ENCODE measurements at places on chromosomes 2 and 18.
A peak's percentile ranks its signal among the peaks of the same experiment; 100 is the strongest.

DNA sequence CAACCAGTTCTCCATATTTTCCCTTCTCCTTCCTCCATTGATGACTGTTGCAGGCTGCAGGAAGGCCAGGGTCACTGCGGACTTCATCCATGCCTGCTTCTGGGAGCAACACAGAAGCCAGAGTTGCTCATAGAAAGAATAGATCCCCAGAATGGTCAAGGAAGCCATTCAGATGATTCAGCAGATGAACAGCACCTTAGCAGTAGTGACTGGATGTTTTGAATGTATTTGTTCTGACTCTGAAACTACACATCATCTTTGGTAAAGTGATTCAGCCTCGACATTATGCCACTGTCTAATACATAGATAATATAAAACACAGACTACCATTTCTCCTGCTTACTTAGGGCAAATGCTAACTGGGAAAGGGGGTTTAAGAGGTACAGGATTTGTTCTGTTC lies 411.6 kb downstream of the RND3 start:
- DNase-seq, result no peak

DNA sequence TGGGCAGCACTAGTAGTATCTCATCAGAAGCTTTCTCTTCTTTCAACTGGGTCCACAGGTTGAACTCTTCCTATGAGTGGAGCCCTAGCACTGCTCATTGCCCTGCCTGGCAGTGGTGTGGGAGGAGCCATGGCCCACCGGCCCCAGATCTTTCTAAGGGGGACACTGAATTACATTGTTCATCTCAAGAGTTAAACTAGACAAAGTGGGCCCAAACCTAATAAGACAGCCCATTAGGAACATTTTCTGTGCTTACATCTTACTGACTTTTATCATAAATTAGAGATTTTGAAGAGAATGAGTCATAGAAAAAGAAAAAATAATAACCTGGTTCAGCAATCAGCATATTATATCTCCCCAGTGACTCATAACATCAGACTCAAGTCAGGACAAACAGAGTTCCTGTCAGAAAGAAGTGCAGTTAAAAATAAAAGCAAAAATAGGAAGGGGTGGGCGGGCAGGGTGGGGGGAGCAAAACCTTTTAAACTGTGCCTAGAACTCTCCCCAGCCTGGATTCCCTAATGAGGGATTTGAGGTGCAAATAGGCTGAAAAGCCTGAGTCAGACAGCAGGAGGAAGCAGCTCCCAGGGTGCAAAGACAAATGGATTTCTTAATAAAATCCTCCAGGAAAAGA lies 161.6 kb upstream of the TRIB2 start:
- no peak for DNase-seq

- no peak for DNase-seq
Measured at GRCh38 chr18:7953095-7953958, 386.2 kb downstream of the PTPRM start.

DNA sequence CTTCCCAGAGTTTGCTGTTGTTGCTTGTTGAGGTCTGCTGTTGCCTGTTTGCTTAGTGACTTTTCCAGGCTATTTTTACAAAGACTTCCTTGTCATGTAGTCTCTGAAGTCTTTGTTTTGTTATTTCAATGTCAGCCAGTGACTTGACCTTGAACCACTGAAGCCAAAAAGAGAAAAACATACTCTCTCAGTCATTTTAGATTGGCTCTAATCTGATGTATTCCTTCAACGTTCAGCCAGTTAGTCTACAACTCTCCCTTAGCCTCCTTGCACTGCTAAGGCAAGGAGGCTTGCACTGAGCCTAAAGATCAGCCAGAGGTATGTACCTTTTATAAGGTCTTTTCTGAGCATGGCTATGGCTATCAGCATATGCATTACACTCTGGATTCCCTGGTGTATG lies 27.9 kb downstream of the KIAA1328 start:
- DNase-seq, result no peak

- no peak for DNase-seq
Measured at GRCh38 chr2:101805152-101806088, 107.9 kb downstream of the MAP4K4 start.

DNA sequence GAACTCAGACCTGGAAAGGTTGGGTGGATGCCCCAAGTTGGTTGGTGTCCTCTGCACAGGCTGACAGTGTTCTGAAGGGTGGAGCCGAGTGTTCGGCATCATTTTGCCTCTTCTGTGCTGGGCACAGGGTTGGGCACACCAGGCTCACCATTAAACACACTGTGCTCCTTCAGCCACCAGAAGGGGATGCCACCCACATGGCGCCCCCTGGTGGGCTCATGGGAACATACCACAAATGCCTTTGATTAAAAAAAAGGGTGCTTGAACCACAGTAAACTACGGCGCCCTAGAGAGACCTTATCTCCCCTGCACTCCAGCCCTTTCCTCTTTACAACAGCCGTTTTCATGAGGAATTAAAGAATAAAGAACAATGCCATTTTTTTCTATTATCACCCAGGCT lies 89.4 kb downstream of the CELF4 start:
- DNase-seq, result peak; percentile 34

DNA sequence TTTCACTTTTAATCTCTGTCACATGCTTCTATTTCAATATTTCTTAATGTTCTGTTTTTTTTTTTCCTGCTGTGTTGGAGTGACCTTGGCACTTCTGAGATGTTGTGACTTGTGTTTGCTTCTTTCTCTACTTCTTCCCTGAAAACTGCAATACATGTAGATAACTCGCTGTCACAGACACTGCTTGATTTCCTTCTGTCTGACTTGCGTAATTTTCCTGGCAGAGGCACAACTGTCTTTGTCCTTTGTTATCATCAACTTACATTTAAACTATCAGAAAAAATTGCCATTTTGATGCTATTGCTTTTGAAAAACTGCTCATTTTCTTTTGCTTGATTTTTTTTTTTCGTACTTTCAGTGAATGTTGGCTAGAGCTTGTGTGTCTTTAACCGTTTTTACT lies 69.0 kb downstream of the BABAM2 start:
- no peak for DNase-seq

DNA sequence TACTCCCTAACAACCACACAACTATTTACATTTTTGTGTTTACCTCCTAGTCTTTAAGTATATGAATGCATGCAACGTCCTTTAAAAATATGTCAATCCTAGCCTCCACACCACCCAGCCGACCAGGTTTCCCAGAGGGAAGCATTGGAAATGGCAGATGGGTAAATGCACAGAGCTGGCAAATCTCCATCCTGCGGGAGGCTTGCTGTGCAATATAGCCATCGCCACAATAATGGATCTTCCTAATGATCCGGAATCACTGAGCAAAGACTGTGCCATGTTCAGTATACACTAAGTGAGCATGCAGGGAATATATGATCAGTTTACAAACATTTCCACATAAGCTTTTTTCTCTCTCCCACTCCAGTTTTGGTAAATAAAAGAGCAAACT lies 131.8 kb downstream of the NEDD4L start:
- peak; percentile 51 for DNase-seq

DNA sequence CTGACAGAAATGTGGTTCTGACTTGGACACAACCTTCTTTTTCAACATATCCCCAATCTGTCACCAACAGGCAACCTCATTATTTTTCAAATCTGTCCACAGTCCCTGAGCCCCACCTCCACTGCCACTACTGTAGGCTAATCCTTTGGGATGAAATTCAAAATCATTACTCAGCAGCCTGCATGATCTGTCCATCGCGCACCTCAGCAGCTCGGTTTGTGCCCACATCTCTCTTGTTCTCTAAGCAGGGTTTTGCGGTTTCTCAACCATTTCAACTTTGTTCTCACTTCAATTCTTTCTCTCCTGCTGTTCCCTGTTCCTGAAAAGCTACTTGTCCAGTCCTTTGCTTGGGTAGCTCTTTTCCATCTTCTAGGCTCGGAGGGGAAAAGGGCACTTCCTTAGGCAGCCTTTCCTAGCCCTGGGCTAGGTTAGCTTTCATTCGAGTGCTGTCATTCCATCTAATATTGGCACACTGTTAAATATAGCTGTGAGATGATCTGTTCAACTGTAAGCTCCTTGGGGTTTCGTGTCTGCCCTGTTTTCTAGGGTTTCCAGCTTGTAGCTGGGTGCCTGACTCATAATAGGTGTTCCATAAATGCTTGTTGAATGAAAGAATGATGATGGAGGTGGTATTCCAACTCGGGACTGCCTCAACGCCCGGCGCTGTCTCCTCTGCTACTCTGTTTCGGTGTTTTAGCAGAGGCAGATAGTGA lies 653 bp upstream of the ANKAR start:
- no peak for DNase-seq

DNA sequence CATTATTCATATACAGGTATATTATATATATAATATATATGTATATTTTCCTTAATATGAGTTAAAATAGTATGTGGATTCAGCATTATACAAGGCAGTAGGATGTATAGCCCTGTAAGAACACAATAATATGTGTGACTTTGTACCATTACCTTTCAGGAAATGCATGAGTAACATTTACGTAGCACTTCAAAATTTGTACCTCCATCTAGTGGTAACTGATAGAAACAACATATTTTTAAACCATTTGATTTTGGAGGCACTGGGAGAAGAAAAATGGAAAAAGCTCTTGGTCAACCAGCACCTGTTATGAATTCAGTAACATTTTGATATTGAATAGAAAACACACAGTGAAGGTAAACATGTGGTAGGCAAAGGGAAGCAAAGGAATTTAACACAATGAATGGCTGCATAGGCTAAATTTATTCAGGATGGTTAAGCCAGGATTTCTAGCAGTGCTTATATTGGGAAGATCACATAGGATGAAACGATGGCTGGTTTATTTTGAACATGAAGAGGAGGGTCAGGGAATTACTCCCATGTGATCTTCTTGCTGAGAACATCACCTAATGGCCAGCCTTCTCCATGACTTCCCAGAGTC lies 565.5 kb downstream of the CCDC85A start:
- DNase-seq, result peak; percentile 65

DNA sequence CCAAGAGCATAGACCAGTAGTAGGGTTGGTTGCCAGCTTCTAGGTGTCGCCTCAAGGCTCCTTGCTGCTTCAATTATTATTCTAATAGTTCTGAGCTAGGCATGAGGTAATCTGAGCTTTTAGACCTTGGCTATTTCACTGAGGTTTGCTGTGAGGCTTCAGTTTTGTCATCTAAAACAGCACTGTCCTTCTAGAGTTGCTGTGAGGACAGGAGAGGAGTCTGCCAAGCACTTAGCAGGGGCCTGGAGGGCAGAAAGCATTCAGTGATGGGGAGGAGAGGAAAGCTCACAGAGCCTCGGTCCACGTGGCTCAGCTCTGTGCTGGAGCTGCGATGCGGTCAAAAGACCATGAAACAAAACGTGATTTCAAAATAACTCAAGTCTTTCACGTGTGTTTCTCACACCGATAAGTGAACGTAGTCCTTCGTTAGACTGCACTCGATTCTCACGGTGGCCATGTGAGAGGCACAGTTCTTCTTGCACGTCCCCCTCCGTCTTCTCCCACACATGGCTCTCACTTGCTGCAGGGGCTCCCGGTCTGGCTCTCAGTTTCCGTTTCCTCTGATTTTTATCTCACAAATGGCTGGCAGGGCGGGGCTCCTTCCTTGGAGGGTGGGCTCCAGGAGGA lies 113.7 kb downstream of the B3GNT2 start:
- DNase-seq, result no peak

DNA sequence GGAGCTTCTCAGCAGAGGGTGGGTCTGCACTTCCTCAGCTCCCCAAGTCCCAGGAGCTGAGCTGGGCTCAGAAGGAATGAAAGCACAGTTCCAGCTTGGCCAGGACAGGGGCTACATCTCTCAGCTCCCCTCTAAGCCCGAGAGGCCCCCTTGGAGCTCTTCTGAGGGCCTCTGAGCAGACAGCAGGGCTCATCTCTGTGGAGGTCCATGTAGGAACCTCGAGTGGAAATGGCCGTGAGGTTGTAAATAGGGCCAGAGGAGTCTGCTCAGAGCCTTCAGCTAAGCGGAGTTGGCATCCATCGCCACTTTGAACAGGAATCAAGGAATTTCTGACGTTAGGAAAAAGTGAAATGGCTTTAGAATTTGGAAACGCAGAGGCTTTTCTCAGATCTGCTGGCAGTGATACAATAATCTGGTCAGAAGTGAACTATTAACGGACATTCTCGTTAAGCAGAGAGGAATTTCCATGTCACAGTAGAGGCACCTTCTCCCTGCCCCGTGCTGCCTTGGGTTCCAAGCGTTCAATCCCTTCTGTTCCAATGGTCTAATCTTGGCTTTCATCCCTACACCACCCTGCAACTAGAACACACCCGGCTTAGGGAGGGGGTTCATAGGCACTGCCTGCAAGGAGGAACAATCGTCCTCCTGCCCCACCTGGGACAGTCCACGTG lies 213.9 kb downstream of the NDUFA10 start:
- no peak for DNase-seq

DNA sequence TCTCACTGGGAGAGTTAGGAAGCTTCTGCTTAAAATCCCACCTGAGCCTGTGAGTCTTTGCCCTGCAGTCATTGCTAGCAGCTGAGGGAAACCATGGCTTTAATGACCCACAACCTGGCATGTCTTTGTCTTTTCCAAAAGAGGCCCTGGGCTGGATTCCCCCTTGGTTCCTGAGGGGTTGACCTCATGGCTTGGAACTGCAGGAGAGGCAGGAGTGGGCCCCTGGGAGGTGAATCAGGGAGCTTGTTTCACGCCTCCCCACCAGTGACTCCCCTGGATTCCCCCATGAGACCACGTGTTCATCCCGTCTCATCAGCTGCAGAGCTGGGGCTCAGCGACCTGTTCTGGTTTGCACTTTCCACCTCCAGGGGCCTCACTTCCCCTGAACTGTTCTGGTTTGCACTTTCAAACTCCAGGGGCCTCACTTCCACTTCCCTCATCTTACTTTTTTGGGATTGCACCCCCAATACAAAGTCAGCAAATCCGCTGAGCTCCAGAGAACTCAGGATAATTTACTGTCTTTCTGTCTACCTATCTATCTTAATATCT lies 58.5 kb upstream of the TMEM18 start:
- no peak for DNase-seq

GRCh38 chr2:120908314-120908975 lies 172.8 kb downstream of the GLI2 start:
- no peak for DNase-seq

DNA sequence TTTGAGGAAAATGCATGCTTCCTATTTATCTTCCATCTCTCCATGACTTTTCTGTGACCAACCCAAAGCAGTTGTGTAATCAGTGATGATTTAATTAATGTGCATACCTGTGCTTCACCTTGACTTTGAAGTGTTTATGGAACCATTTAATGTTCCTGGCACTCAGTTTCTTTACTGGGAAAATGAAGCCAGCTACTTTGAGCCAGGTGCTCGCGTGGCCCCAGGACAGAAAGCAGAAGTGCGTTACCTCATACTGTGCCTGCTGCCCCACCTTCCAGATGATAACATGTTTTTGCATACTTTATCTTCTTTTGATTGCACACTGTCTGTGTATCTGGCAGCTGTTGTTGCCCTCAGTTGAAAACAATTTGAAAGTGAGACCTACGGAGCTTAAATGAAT lies 61.3 kb downstream of the PMAIP1 start:
- DNase-seq, result peak; percentile 13

GRCh38 chr2:24683408-24683807 lies 109.8 kb downstream of the PTRHD1 start:
- DNase-seq, result no peak

DNA sequence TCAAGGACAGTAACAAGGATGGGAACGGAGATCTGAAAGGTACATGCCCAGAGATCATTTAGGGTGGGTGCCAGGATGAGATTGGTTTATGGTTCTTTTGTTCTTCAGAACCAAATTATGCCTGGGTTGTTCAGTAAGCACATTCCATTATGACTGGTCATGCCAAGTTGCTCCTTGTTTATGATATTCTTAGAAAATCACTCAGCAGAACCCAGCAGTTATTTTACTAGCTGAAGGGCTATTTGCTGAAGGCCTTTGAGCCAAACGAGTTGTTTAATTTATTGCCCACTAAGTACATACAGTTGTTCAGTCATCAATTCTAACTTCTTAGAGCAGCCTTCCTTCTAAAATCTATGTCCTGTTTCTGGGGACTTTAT lies 635 bp downstream of the SLC3A1 start:
- DNase-seq, result no peak
